NCI-H1417 treated with DMSO at 0.1 percent for 48 hours (cell line): ENCODE measurements at places on chromosomes 4 and X.

GRCh38 chr4:137707626-137708025 is 175.3 kb upstream of the PCDH18 start:
- DNase-seq = no peak

DNA sequence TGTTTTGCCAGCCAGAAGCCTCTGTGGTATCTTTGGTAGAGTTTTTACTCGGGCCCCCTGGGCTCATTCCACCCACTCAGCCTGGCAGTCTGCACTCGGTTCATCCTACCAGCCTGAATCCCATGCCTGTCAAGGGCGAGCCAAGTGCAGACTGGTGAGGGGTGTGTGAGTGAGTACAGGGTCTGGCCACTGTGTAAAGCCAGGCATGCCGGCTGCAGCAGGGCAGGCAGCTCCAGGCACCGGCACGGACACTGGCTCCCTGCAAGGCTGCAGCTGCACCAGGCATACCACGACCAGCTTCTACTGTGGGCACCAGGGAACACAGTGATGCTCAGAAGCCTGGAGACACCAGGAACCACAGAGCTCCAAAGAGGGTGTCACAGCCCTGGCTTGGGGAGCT is 194.0 kb upstream of the GALNT7 start:
- no peak for DNase-seq

DNA sequence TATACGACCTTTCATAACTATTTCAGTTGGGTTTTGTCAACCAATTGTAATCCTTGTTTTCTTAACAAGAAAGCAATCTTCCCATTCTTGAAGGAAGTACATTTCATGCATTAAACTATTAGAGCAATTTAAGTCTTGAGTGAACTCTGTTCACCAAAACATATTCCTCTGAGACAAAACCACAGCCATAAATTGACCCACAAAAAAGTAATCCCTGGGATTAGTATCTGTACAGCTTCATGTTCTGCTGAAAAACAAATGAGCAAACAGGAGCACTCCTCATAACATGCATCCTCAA is 207.0 kb upstream of the PDE5A start:
- DNase-seq = no peak

DNA sequence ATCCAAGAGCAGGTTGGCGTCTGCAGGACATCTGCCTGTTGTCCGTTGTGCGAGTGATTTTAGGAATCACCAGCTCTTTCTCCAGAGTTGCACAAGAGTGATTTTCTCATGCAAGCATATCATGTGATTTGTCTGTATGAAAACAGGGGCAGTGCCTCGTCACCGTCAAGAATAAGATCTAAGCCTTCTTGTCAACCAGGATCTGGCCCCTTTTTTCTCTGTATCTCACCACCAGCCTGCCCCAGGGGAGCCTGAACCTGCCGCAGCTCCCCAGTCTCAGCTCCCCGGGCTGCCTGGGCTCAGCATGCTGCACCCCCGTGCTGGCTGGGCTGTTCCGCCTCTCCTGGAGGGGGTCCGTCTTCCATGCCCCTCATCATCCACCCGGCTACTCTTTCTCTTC is 90.5 kb downstream of the STOX2 start:
- no peak for DNase-seq

GRCh38 chr4:138959097-138959815 is 56.3 kb upstream of the NOCT start:
- DNase-seq = no peak

GRCh38 chrX:44596277-44596676 is 53.6 kb upstream of the FUNDC1 start:
- DNase-seq = no peak

GRCh38 chr4:137644201-137644600 is 111.9 kb upstream of the PCDH18 start:
- no peak for DNase-seq

DNA sequence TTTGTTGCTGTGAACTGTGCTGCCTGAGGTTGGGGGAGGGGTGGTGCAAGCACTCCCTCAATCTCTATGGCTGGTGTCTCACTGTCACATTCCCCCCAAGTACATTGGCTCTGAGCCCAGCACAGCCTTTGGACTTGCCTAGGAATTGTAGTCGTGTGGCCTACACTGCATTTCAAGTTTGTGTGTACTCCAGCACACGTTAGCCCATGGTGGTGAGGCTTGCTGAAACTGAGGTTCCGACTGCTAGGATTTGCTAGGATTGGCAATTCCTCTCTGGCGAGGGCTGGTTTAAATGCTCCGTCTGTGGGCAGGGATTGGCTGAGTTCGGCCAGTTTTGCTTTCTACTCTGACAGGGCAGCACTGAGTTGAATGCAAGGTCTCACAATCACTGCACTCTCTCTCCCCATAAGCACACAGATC is 121.7 kb upstream of the CXXC4 start:
- DNase-seq = no peak

- no peak for DNase-seq
Observed at GRCh38 chr4:145565328-145565727, 53.9 kb upstream of the MMAA start.

DNA sequence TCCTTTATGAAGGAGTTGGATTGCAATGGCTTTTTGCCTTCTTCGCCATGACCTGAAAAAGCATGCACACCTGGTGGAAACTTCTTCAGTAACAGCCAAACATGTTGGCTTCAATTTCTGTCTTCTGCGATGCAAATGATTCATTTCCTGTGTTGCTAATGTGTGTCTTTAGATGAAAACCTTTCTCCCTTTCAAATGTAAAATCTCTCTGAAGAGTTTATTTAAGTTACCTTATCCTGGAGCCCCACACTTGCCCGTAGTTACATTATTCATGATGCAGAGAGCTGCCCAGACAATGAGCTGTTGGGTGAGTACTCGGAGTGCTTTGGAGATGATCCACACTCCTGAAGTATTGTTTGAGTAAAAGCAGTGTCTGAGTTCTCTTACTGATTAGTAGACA is 1100.9 kb downstream of the RPA4 start:
- no peak for DNase-seq

- no peak for DNase-seq
Observed at GRCh38 chr4:76782837-76783236, 115.1 kb downstream of the SOWAHB start.

GRCh38 chr4:75924309-75924827 is 16.4 kb downstream of the NAAA start:
- DNase-seq = no peak

DNA sequence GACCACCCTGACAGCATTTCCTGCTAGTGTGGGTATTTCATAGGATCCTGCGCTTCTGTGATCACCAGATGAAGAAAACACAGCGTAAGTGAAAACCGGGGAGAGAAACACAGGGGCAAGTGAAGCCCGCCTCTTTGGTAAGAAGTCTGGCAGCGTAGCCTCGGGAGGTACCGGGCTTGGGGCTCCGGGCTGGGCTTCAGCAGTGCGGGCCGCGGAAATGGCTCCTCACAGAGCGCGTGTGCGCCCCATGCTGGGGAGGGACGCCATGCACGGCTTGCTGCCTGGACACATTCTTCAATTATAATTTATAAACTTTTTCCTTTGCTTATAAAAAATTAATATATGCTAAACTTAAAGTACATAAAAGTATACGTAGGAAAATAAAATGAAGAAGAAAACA is 151.5 kb downstream of the AFAP1 start:
- DNase-seq = no peak

DNA sequence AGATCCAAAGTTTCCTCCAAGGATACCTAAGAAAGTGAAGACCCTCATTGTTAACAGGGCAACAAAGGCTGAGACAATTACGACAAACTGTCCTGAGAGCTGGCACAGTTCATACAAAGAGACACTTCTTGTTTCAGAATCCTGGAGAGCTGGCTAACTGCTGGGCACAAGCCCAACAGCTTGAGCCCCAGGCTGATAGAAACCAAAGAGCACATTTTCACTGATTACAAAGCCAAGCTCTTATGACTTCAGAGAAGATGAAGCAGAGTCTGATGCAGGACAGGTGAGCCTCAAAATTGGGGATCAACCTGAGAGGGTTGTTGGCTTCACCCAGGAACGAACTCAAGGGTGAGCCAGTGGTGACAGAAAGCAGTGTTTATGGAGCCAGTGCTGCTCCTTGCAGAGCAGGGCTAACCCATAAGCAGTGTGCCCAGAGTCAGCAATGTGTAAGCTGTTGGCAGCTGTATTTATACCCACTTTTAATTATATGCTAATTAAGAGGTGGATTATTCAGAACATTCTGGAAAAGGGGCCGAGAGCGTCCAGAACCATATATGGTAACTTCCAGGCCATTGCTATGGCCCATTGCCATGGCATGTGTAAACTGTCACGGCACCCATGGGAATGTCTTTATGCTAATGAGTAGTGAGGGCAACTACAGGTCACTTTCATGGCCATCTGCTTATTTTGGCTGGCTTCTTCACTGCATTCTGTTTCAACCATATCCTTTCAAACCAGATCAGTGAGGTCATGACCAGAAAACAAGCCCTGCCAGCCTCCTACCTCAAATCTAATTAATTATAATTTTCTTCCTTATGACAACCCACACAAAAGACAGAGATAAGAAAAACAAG is 183.7 kb downstream of the EVC2 start:
- no peak for DNase-seq

- DNase-seq = no peak
Observed at GRCh38 chrX:71618303-71618721, at the start of gene CXCR3. Gene CXCR3, minus strand, starts transcription at chrX:71618511. Its CDS starts 62 bp downstream, at chrX:71618449.

GRCh38 chrX:109336141-109336540 is 145.7 kb downstream of the GUCY2F start:
- no peak for DNase-seq

DNA sequence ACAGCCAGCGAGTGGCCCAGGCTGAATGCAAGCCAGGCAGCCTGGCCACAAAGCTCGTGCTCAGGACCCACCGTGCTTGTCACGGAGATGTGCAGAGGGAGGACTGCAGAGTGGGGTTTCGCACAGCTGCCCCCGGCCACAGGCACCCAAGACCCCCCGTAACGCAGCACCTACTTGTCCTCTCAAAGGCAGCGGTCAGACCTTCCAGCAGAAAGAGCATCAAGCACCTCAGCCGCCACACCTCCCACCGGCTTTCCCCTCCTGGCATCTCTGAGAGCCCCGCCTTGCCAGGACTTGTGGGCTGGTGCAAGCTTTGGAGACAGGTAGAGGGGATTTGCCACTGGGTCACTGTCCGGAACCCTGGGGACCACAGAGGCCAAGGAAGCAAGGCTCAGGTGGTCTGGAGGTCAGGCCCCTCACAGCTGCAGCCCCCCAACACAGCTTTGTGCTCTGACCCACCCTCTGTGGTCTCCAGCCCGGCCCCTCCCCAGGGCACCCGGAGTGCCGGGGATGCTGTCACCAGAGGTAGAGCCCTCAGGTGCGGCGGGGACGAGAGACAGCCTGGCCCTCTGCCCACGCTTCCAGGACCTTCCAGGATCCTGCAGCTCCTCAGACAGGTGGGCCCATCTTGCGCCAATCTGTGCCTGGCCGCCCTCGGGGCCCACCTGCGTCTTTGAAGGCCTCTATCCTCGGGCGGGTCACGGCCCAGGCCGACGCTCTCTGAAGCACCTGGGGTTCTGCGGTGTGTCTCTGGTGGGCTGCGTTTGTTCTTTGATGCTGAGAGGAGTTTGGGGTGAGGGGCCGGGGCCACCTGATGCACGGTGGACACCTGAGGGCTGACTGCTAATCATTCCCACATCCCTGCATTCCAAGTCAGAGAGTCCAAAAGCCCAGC is 34.4 kb upstream of the HMX1 start:
- DNase-seq = no peak

DNA sequence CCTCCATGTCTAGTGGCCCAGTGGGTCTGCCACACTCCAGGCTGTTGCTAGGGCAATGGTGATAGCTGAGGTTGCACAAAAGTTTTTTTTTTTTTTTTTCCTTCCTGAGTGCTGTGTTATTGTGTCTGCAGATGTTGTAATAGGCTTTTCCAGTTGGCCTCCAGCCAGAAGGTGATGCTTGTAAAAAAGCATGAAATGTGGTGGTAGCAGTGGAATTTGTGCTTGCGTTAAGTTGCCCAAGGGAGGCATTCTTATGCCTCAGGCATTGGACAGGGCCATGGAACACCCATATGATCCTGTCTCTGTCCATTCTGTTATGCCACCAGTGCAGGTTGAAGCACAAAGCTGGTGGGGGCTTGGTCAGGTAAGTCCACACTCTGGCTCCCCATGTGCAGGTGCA is 660.5 kb upstream of the SPANXN1 start:
- no peak for DNase-seq

- DNase-seq = peak; percentile 24
Observed at GRCh38 chr4:111943796-111944203, 201.5 kb upstream of the FAM241A start.

GRCh38 chr4:128846063-128846462 is 36.6 kb downstream of the JADE1 start:
- peak; percentile 11 for DNase-seq

DNA sequence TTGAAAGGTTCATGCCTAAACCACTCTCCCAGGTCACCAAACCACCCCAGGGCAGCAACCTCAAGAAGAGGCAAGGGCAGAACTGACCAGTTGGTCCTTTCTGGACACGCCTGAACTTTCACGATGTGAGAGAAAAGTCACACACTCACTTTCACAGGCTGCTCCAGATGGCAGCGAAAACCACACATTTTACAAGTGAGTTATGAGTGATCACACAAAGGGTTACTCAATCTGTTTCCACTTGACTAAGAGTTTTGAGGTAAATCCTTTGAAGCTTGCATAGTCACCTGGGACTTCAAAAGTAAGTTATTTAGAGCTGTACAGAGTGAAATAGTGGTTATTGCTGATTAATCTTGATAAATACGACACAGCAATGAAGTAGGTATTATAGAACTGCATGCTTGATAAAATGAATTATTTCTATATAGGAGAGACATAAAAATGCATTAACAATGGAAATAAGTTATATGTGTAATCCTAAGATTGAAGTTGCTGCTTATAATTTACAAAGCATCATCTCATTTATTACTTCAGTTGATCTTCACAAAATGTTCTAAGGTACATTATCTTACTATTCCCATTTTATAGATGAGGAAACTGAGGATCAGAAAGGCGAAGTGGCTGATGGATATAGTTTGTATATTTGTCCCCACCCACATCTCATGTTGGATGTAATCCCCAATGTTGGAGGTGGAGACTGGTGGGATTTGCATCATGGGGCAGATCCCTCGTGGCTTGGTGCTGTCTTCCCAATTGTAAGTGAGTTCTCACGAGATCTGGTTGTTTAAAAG is 103.0 kb upstream of the KLF3 start:
- no peak for DNase-seq

- no peak for DNase-seq
Observed at GRCh38 chr4:122814426-122814825, 12.2 kb upstream of the FGF2 start.

- no peak for DNase-seq
Observed at GRCh38 chr4:100826808-100827548, 309.2 kb upstream of the EMCN start.

DNA sequence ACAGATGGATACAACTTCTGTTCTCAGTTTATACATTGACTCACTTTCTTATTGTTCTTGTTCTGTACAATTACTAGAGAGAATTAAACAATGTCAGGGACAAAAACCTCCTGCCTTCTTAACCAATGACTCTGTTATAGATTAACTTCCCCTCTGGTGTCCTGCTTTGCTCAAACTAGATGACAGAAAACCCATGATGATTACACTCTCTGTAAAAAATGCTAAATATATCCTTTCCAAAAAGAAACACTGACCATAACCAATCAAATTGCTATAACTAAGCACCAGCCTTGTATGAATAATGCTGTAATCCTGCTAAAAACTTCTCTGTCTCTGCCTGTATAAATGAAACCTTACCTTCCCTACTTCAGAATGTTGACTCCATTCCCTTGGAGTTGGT is 29.8 kb upstream of the IL13RA2 start:
- DNase-seq = no peak
